ENCODE measurements at places on chromosomes 7 and 10.

DNA sequence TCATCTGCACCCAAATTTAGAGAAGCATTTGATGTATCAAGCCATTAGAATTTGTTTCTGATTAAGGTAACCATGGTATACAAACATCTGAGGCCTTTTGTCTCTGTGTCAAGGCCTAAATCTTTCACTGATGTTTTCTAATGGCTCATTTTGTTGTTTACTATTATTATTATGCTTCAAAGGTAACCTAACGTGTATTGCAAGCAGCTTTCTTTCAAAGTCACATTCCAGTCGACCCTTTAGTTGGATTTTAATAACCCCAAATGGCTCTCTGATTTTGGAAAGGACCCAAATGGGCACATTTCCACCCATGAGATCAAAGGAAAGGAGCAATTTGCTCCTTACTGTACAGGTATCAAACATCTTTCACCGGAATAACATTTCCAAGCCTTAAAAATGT, 46.7 kb upstream of the WNT16 start:
- no peak for DNase-seq

DNA sequence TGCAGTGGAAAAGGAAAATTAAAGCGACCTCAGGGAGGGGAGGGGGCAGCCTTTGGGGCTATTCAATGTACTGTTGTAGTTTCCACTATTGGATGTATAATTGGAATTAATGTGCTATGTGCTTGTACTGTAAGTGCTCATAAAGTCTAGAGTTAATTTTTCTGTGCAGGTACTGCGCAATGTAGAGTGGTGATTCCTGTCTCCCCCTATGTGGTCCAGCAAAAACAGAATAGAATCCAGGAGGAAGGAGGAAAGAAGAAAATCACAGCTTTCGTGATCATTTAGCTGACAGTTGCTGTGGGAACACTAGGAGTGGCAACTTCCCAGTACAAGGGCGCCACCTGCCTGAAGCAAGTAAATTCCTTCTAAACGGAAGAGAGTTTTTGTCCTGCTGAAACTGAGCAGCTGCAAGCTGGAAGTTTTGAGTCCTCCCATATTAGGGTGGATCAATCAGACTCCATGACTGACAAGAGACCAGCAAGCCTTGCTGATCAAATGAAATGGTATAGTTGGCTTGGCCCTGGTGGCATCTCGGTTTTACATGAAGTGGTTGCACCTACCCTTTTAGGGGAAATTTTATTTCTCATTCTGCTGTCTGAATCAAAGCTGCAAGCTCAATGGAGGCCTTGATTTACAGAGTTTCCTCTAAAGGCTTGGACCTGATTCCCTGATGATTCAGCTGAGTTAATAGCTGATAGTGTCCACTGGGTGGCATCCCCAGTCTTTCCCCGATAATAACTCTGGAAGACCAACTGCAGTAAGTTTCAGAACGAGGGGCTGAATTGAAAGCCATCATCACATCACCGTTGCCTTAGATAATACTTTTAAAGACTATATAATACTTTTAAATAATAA, 299.8 kb downstream of the HGF start:
- DNase-seq, result peak; percentile 9

- DNase-seq, result no peak
These were observed 31.5 kb downstream of the EPC1 start for GRCh38 chr10:32315424-32315823.

GRCh38 chr10:91643700-91644099, 10.8 kb upstream of the PPP1R3C start:
- no peak for DNase-seq

GRCh38 chr10:6148251-6148701, 54.5 kb upstream of the PFKFB3 start:
- peak; percentile 65 for DNase-seq
